Endothelial cell of umbilical vein (primary cell): ENCODE measurements at places on chromosomes 1 and 21.

- H3K27me3 ChIP-seq, result no peaks in the 10 kb centered on the region
- peak; percentile 62 for DNase-seq
Observed at GRCh38 chr1:109927911-109928321, 17.3 kb downstream of the CSF1 start.

GRCh38 chr1:151346082-151346768, 827 bp downstream of the RFX5 start:
- peaks cover 11% of the 10 kb centered on the region for H3K4me1 ChIP-seq
- H3K36me3 ChIP-seq, result peaks cover 3% of the 10 kb centered on the region
- H3K27ac ChIP-seq, result peak overlapping the region; percentile 71
- H3K4me3 ChIP-seq, result peak overlapping the region; percentile 49

DNA sequence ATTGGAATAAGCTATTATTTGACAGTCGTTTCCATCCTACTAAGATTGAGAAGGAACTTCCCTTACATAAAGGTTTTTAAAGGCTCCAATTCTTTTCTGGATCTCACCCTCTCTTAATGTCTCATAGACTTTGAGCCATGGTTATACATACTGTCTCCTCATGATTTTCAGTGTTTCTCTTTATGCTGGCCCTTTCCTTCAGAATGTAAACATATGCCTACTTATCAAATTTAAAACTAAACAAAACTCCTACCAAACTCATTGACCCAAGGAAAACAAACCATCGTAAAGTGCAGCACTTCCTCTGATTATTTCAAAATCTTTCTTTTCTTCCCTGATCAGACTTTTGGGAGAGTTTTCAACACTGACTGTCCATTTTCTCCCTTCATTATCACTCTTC, 163.4 kb upstream of the DPYD start:
- H3K27ac ChIP-seq, result no peak overlapping the region
- no peak for DNase-seq
- no peak overlapping the region for H3K4me3 ChIP-seq
- H3K4me1 ChIP-seq, result peaks cover 51% of the 10 kb centered on the region
- H3K36me3 ChIP-seq, result no peaks in the 10 kb centered on the region
- H3K27me3 ChIP-seq, result no peaks in the 10 kb centered on the region

- peak; percentile 56 for DNase-seq
- H3K27me3 ChIP-seq, result no peaks in the 10 kb centered on the region
- H3K4me1 ChIP-seq, result no peaks in the 10 kb centered on the region
- no peak overlapping the region for H3K4me3 ChIP-seq
- no peak overlapping the region for H3K27ac ChIP-seq
Observed at GRCh38 chr1:55893155-55893554, 678.0 kb upstream of the USP24 start.

GRCh38 chr1:202031796-202032195, 21.4 kb downstream of the ELF3 start:
- no peak for DNase-seq
- no peaks in the 10 kb centered on the region for H3K36me3 ChIP-seq
- H3K4me1 ChIP-seq, result no peaks in the 10 kb centered on the region
- peaks cover 5% of the 10 kb centered on the region for H3K27me3 ChIP-seq
- H3K4me3 ChIP-seq, result no peak overlapping the region

- DNase-seq, result peak; percentile 35
- peaks cover 7% of the 10 kb centered on the region for H3K36me3 ChIP-seq
- H3K4me1 ChIP-seq, result peaks cover 8% of the 10 kb centered on the region
- no peaks in the 10 kb centered on the region for H3K27me3 ChIP-seq
Observed at GRCh38 chr1:247204177-247204647, 32.4 kb upstream of the ZNF124 start.

- H3K27me3 ChIP-seq, result no peaks in the 10 kb centered on the region
- no peak for DNase-seq
- no peak overlapping the region for H3K4me3 ChIP-seq
- H3K36me3 ChIP-seq, result peaks cover 7% of the 10 kb centered on the region
- no peaks in the 10 kb centered on the region for H3K4me1 ChIP-seq
Observed at GRCh38 chr1:46030876-46031660, 101.4 kb downstream of the PIK3R3 start.

DNA sequence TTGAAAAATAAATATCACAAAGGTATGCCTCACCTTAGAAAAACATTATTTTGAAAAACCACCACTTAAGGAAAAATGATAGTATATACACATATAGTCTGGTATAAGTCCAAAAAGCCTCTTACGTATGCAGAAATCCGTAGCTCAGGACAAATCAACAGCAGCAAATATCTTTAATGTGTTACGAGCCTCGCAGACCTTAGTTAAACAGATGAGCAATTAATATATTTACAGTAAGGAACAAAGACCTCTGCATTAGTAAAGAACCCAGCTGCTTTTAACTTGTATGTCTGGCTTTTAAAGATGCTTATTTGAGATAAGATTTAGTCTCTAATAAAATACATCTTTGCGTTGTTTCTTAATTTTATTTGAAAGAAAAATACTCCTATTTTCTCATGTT, 79.9 kb upstream of the CHRM3 start:
- H3K27me3 ChIP-seq, result no peaks in the 10 kb centered on the region
- no peaks in the 10 kb centered on the region for H3K36me3 ChIP-seq
- H3K4me3 ChIP-seq, result no peak overlapping the region
- no peaks in the 10 kb centered on the region for H3K4me1 ChIP-seq
- no peak overlapping the region for H3K27ac ChIP-seq
- DNase-seq, result no peak

GRCh38 chr1:163347106-163347505, 25.4 kb downstream of the NUF2 start:
- H3K4me1 ChIP-seq, result no peaks in the 10 kb centered on the region
- H3K27me3 ChIP-seq, result no peaks in the 10 kb centered on the region
- no peak for DNase-seq
- H3K27ac ChIP-seq, result no peak overlapping the region

DNA sequence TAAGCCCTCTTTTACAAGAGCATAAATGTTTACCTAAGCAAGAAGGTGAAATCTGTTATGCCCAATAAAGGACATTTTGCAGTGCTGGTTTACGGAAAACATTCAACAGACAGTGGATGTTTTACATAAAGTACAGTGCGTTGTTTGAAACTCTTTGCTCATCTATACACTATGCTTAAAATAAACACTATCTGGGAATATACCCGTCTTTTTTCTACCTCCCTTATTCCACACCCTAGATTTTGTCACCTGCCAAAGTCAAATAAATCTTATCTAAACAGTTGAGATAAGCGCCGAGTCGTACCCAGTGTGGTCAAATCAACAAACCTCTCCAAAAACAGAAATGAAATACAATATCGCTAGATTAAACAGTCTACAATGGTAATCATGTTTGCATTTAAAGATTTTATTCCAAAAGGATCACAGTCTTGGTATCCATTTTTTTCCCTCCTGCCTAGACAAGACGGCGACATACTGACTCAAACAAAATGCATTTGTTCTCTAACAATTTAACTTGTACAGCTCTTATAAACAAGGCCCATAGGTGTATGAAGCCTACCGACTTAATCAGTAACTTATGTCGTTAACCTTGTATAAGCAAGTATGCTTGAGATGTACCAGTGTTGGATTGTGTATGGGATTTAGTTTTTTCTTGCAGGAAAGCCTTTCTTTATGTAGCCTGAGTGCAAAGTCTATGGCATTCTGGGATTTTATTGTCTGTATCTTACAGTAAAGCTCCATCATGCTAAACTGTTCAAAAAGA, 189.1 kb downstream of the FMN2 start:
- H3K4me1 ChIP-seq, result no peaks in the 10 kb centered on the region
- no peak for DNase-seq
- H3K27ac ChIP-seq, result no peak overlapping the region
- no peak overlapping the region for H3K4me3 ChIP-seq

- H3K4me1 ChIP-seq, result no peaks in the 10 kb centered on the region
- no peak overlapping the region for H3K27ac ChIP-seq
- no peak for DNase-seq
- H3K4me3 ChIP-seq, result no peak overlapping the region
- no peaks in the 10 kb centered on the region for H3K27me3 ChIP-seq
Observed at GRCh38 chr1:30196457-30196856, 526.9 kb downstream of the MATN1 start.

GRCh38 chr1:155131285-155131684, 3.6 kb downstream of the EFNA1 start:
- no peaks in the 10 kb centered on the region for H3K27me3 ChIP-seq
- H3K4me3 ChIP-seq, result no peak overlapping the region
- H3K36me3 ChIP-seq, result peaks cover 22% of the 10 kb centered on the region
- H3K4me1 ChIP-seq, result peaks cover 52% of the 10 kb centered on the region
- no peak for DNase-seq

DNA sequence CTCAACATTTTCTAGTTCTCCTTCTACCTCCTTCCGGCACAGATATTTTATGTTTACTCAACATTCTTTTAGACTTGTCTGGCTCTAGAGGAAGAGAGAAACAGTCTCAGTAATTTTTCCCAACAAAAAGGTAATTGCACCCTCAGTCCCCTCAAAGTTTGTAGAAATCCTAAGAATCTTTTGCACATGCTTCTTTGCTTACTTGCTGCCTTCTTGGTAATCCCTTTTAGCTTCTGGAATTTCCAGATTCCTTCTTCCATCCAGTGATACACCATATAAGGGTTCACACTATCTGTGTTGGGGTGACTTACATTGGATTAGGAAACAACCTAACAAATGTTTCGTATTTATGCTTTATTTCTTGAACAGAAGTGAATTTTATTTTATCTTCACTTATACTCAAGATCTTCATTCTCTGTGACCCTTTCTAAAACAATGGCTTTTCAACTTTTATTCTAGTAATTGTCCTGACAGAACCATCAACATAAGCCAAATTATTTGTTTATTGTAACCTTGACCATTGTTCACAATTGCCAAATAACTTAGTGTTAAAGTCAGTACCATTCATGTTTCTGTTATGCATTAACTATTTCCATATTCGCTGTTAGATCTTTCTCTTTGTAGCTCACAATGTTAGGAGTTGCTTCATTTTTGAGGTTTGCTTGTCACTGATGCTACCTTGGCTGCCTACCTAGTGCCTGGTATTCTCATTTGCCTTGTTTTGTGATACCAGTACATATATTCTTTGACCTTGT, 238.1 kb downstream of the HMCN1 start:
- H3K27ac ChIP-seq, result no peak overlapping the region
- H3K4me3 ChIP-seq, result no peak overlapping the region
- no peak for DNase-seq

GRCh38 chr1:161032409-161032808, 6.4 kb downstream of the TSTD1 start:
- H3K27ac ChIP-seq, result no peak overlapping the region
- H3K4me1 ChIP-seq, result no peaks in the 10 kb centered on the region
- H3K4me3 ChIP-seq, result no peak overlapping the region
- no peaks in the 10 kb centered on the region for H3K27me3 ChIP-seq

GRCh38 chr1:32356478-32356877, 5.8 kb downstream of the FAM229A start:
- no peaks in the 10 kb centered on the region for H3K27me3 ChIP-seq
- no peaks in the 10 kb centered on the region for H3K36me3 ChIP-seq
- H3K4me3 ChIP-seq, result no peak overlapping the region

DNA sequence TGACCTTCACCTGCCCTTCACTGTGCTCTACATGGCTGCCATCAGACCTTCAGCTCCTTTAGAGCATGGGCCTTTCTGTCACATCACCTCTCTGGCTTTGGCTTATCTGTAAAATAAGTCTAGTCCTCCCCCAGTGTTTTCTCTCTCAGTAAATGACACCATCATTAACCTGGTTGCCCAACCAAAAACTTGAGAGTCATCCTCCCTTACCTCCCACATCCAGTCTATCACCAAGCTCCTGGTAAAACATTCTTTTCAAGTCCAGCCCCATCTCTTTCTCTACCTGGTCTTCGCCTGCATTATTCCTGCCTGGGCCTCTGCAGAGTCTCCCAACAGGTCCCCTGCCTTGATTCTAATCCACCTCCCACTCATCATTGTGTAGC, 13.1 kb downstream of the SLC26A9 start:
- no peaks in the 10 kb centered on the region for H3K36me3 ChIP-seq
- no peaks in the 10 kb centered on the region for H3K27me3 ChIP-seq
- DNase-seq, result no peak
- no peak overlapping the region for H3K4me3 ChIP-seq
- peaks cover 23% of the 10 kb centered on the region for H3K4me1 ChIP-seq

DNA sequence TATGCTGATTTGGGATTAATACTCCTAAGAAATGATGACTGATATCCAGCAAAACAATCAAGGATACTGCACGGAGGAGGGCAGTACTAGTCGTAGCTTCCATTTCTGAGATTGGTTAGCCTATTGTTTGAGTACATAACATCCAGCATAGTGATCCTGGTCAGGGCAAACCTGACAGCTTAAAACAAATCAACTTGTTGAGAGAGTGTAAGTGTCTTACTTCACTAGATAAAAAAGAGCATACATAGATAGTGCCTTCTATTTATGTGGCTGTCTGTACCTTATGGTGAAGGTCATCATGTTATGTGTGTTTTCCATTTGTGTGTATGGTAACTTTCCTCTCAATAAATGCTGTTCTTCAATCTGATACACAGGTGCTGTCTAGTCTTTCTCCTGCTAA, 228.4 kb downstream of the PTGER3 start:
- DNase-seq, result no peak
- no peak overlapping the region for H3K27ac ChIP-seq
- no peak overlapping the region for H3K4me3 ChIP-seq
- H3K4me1 ChIP-seq, result no peaks in the 10 kb centered on the region

DNA sequence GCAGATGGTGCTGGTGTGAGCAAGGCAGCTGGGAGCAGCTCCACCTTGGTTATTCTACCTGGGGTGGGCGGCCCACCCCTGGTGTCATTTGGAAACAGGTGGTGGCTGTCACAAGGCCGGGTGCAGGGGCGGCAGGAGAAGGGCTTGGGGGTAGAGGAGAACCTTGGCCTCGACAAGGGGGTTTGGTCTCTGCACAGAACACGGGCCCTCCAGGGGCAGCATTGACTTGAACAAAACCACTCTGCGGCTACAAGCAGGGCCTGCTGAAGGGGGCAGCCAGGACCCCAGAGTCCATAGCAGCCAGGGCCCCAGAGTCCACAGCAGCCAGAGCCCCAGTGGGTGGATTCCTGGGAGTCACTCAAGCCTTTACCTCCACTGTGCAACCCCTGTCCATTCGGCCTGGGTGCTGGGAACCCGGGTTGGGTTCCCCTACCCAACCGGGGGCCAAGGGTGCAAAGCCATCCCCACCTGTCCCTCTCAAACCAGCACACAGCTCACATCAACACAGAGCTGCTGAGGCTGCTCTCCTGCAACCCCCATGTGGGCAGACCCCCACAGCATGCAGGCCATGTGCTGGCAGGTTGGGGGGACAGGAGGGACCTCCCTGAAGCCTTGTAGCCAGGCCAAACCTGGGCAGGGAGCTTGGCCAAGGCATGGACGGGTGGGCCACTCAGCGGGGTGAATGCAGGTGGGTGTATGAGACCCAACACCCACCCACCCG, 7.7 kb downstream of the TRIM11 start:
- no peak overlapping the region for H3K4me3 ChIP-seq
- H3K4me1 ChIP-seq, result peaks cover under 1% of the 10 kb centered on the region
- DNase-seq, result no peak

- peak overlapping the region; percentile 2 for H3K27ac ChIP-seq
- peak; percentile 88 for DNase-seq
- no peaks in the 10 kb centered on the region for H3K27me3 ChIP-seq
Observed at GRCh38 chr1:161792740-161793139, 26.6 kb downstream of the ATF6 start.

DNA sequence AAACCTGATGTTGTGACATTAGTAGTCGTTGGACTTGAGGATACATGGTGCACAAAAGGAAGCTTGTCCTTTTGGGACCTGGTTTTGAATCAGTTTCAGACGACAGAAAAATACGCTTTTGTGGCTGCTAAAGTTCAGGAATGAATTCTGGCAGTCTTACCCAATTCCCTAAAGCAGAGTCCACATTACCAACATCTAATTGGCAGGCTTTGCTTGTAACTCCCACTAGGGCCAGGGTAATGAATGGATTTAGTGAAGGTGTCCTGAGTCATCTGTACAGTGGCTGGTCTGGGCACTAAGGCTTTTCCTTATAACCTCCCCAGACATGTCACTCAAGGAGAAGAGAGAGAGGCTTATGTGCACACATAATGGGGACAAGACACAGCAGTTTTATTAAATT, 66.2 kb upstream of the RNPC3 start:
- H3K27me3 ChIP-seq, result no peaks in the 10 kb centered on the region
- H3K27ac ChIP-seq, result no peak overlapping the region
- no peak overlapping the region for H3K4me3 ChIP-seq
- no peak for DNase-seq
